ENCODE measurements at places on chromosomes 11 and 22.

- DNase-seq: no peak
Observed at GRCh38 chr11:17514476-17514875, 29.7 kb downstream of the USH1C start.

DNA sequence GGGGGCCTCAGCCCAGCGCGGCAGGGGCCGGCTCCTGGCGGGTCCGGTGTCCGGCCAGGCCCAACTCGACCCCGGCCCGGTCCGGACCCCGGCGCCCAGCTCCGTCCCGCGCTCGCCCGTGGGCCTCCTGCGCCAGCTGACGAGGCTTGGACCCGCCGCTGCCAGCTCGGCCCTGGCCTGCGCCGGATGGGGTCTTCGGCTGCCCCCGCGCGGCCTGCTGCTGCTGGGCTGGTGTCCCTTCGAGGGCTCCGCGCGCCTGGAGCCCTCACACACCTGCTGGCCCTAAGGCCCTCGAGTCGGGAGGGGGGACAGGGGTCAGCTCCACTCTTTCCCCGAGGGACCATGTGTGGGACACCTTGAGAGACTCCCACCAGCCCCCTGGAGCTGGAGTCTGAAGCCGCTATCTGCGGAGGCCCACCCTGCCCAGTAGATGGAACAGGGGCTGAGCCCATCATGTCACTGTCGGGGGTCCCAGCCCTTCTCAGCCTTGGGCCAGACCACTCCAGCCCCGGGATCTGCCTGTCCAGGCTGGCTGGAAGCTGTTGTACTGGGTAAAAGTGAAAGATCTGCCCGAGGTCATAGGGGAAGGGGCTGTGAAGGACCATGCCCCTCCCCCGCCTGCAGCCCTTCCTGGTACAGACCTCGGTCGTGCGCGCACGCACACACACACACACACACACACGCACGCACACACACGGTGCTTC lies 768 bp upstream of the CDKN1C start:
- DNase-seq: peak; percentile 85

DNA sequence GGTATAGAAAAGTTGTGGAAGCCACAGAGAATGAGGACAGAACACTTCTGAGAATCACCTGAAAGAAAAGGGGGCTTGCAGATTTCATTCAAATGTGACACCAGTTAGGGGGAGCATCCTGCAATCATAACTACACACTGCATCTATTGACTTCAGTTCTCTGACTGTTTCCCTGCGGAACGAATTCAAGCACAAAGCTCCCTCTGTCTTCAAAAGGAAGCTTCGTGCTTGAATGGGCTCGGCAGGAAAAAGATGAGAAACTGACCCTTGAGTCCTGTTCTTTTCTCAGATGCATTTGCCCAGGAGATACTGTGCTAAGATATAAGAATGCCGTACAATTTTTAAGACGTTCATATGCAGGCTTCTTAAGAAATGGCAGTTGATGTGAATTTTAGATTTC lies 2000.4 kb upstream of the RAG2 start:
- DNase-seq: no peak

DNA sequence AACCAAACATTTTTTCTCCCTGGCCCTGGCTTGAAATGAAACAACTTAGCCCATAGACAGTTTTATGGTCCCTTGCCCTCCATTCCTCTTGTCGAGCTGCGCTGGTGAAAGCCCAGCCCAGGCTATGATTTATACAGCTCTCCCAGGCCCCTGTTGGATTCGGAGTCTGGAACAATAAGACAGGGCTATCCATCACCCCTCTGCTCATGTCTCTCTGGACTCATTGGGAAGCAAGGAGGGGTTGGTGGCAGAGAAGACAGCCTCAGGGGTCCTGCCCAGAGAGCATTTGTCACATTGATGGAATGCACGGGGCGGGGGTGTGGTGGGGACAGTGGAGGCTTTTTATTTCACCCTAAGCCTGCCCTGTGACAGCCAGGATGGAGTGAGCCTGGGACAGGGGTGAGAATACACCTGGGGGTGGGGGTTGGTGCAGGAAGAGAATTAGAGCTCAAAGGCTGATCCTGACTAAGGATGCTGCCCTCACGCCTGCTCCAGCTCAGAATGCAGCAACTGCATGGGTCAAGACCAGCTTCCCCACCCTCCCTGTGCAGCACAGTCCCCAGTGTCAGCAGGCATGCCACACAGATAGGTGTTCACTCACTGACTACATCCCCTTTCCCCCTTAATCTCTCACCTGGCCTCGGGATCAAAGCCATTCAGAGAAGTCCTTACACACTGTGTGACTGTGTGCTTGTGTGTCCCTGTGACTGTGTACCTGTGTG lies 10.0 kb upstream of the PKNOX2 start:
- no peak for DNase-seq

DNA sequence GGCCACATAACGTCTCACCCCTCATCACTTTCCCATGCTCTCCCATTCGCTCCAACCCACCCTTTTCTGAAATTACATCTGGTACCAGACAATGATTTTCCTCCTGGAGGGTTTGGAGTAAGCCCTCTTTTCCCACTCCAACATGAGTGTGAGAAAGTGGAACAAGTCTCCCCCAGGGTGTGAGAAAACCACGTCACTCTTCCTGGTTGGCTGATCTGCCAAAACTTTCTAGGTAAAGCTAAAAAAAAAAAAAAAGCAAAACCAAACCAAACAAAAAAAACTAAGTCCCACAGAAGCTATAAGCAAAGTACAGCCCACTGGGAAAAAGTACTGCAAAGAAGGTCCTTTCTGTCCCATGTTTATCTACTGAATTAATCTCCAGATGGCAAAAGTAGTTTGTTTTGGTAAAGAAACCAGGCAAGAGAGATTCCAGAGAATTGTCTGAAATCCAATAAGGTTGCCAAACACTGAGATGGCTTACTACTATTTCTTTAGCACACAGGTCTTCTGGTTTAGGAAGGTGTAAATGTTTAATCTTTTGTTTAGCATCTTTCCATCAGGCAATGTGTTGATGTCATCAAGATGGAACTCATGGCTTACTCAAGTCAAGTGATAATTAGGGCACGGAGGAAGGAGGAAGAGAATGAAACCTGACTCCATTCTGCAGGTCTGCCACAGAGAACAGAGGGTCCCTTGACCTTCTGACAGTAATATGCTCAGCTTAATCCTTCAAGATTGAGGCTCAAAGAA lies 395.6 kb downstream of the LARGE1 start:
- DNase-seq: no peak

DNA sequence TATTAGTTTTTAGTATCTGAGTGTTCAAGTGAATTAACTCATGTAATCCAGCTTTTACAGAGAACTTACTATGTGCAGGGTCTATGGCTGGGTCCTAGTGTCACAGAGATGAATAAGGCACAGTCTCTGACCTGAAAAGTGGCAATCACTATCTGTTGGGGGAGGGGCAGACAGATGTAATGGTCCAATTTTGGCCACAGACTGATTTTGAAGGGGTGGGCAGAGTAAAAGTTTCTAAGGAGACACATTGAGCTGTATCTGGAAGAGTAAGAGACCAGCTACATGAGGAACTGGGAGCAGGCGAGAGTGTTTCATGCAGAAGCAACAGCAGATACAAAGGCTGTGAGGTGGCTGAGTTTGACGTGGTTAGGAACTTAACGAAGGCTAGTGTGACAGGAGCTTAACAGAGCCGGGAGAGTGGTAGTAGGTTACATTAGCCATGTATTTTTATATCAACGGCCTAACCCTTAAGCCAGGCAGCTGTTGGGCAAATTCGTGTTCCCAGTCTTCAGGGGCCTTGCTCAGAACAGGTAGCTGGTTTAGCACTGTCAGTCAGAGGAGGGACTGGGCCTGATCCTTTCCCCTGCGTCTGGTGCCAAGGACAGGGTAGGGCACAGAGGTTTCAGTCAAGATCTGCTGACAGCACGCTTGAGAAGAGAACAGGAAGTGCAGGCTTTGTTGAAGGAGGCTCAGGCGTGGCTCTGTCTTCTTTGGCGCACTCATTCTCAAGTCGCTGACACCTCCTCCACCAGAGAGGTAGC lies 1.4 kb upstream of the STIM1 start:
- DNase-seq: peak; percentile 30

DNA sequence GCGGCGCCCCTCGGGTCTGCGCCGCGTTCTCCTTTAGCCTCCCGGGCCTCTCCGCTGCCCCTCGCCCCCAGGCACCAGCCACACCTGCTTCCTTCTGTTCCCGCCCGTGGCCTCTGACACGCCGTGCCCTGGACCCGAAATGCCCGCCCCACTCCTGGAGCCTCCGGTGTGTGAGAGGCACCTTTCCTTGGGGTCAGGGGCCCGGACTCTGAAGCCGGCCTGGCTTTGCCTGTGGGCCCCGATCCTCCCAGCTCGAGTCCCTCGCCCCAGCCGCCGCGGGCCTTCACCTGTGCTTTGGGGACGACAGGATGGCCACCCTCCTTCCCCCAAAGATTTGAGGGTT lies 661 bp upstream of the CDPF1 start:
- no peak for DNase-seq

DNA sequence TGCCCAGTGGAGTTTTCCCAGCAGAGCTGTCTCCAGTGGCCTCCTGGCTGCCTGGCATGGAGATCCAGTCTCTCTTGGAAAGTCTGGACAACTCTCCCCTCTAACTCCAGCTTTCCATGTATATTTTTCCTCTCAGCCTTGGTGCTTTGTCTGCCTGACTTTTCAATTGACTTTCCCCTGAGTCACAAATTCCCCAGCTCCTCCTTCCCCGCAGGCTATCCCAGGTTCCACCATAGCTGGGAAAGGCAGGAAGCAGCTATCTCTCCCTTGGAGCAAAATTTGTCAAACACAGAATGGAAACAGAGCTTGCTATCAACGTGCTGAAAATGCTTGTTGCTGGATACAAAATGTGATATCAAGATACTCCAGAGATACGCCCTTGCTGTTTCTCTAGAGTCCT lies 384.8 kb downstream of the TMEM135 start:
- no peak for DNase-seq

DNA sequence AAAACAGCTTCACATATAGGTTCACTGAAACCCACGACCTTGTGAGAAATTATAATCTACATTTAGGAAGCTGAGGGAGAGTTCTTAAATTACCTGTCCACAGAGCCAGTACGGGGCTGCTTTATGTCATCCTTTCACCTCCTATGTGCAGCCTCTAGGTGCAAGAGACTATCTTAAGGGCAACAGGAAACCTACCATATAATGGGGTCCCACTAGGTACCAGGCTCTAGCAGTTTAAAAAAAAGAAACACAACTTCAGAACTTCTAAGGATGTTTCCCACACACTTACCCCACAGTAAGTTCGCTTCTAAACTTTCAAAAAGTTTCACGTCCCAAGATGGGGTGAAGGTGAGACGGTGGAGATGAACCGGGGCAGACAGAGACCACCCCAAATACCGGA lies 573 bp downstream of the STK33 start:
- no peak for DNase-seq
